ENCODE measurements at places on chromosomes 3 and 15. TPM values are rescaled to one million over a fixed set of nuclear protein-coding genes. Genes with fewer than 3 reads are reported as not detected.

GRCh38 chr3:74862476-74862875, 248.0 kb upstream of the CNTN3 start:
- no peak overlapping the region for H3K27ac ChIP-seq
- no peaks in the 10 kb centered on the region for H3K27me3 ChIP-seq
- no peak overlapping the region for H3K4me3 ChIP-seq
- no peak for DNase-seq
- H3K36me3 ChIP-seq = no peaks in the 10 kb centered on the region

- no peaks in the 10 kb centered on the region for H3K4me1 ChIP-seq
- DNase-seq = no peak
Measured at GRCh38 chr3:159174715-159175692, 373.1 kb downstream of the MFSD1 start.

The MLH1 gene
- total RNA-seq = 38.6 TPM

The CACNA2D3 gene
- total RNA-seq = 0.42 TPM
